Immature natural killer cell (primary cell): ENCODE measurements at places on chromosomes 3 and 15. TPM values are rescaled to one million over a fixed set of nuclear protein-coding genes. Genes with fewer than 3 reads are reported as not detected.

The ANKRD34C gene
- polyA plus RNA-seq = not detected

The TMEM42 gene
- polyA plus RNA-seq = 54.2 TPM

- no peak for DNase-seq
These were observed 563.2 kb downstream of the GBE1 start for GRCh38 chr3:81198216-81198615.

DNA sequence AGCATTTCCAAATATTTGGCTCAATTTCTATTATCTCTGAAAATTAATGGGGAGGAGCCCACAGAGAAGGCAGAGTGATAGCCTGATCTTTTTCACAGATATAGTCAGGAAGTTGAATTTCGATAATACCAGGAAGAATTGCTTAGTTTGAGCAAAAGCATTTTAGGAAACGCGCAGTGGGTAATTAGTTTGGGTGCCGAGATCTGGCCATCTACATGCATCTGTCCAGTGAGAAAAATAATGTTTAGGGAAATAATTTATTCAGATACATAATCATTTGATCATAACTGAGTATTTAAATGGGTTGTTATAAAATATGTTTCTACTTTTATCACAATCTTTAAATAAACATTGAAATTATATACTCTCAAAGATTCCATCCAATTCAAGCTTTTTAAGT is 653.9 kb downstream of the RBMS3 start:
- no peak for DNase-seq

DNA sequence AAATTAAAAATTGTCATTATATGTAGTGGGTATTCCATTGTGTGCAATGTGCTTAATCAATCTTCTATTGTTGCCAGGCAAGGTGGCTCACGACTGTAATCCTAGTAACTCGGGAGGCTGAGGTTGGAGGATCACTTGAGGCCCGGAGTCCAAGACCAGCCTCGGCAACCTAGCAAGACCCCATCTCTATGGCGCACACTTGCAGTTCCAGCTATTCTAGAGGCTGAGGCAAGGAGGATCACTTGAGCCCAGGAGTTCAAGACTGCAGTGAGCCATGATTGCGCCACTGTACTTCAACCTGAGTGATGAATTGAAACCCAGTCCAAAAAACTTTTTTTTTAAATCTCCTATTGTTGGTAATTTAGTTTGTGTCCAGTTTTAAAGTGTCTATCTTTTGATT is 33.4 kb upstream of the ABHD2 start:
- no peak for DNase-seq

- no peak for DNase-seq
These were observed 148.8 kb upstream of the TRIM42 start for GRCh38 chr3:140529096-140529495.

- no peak for DNase-seq
These were observed 246.9 kb downstream of the VGLL3 start for GRCh38 chr3:86744051-86744450.
